ENCODE measurements at places on chromosomes 3 and 15.

GRCh38 chr3:106185949-106186348 lies 317.1 kb upstream of the CBLB start:
- no peak for DNase-seq

GRCh38 chr3:137766876-137767537 lies 2.9 kb downstream of the SOX14 start:
- DNase-seq, result no peak

DNA sequence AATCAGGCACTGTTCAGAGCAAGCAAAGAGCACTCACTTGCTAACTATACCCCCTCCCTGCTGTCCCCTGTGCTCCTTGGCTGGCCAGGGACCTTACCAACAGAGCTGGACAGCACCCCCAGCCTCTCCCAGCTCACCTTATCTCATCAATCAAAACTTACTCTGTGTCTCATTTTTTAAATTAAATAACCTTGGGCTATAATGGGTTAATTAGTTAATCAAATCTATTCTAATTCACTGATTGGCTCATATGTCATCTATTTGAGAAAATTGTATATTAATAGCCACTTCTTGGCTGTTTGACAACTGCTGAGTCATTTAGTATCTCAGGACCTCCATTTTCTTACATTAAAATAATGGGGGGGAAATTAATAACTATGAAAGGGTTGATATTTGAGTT lies 22.9 kb downstream of the IL5RA start:
- no peak for DNase-seq

DNA sequence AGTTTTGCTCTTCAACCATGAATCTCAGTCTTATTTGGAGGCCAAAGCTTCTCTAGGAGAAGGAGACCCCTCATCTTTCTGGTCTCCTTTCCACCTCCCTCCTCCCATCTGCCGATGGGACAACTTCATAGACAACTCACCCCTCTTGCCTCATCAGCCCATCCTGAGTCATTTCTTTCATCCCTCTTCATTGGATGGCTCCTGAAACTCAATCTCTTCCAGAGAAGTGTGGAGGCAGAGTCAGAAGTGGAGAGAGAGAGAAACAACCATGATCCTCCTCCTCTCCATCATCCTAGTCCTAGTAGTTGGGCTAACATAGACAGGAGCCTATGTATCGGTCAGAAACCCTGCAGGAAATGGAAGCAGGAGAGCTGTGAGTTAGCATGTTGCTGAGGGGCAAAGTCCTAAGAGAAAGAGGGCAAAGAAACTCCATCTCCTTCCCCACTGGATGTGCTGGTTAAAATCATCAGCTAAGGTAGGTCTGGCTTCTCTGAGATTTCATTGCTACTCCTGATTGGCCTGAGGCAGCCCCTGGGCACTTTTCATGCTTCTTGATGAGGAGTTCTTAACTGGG lies 21.3 kb upstream of the HCN4 start:
- DNase-seq, result no peak

DNA sequence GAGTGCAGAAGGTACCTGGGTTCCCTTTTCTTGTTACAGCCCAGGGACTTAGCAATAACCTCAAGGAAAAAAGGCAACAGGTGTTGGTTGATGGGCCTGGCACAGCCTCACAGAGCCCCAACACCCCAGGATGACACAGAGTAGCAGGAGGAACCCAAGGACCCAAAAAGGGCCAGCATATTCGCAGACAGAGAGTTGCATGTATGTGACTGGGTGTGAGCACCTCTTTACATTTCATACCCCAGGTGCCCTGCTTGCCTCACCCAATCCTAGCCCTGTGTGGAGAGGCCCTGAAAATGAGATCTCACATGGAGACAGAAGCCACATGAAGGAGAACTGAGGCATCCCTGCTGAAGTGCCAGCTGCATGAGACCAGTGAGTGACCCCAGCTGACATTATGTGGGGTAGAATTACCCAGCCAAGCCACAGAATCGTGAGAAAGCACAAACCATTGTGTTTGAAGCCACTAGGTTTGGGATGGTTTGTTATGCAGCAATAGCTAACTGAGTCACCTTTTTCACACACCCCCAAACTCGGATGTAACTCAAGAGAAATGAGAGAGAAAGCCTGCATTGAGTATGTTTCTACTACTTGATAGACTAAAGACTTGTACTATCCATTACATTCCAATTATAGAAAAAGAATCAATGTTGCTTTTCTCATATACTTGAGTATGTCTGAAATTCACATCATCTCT lies 26.2 kb upstream of the HHATL start:
- no peak for DNase-seq

DNA sequence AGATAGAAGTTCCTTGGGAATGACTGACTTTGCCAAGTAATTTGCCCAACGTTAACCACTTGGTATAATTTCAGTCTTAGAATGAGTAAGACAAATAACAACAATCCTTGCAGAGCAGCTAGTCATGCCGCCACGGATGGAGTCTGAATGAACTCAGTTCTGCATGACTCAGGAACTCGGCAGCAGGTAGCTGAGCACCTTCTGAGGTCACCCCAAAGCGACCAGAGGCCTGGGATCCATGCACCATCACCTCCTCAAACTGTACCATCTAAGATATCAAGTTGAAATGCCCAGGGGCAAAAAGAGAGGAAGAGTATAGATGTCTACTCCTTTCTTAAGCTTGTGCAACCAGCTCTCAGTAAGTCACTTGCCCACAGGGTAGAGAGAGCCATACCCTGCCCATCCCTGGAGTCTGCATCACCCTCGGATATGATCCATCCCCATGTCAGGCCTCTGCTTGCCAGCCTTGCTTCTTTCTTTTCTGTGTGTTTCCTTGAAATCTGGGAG lies 8.5 kb upstream of the CDCP1 start:
- DNase-seq, result no peak

DNA sequence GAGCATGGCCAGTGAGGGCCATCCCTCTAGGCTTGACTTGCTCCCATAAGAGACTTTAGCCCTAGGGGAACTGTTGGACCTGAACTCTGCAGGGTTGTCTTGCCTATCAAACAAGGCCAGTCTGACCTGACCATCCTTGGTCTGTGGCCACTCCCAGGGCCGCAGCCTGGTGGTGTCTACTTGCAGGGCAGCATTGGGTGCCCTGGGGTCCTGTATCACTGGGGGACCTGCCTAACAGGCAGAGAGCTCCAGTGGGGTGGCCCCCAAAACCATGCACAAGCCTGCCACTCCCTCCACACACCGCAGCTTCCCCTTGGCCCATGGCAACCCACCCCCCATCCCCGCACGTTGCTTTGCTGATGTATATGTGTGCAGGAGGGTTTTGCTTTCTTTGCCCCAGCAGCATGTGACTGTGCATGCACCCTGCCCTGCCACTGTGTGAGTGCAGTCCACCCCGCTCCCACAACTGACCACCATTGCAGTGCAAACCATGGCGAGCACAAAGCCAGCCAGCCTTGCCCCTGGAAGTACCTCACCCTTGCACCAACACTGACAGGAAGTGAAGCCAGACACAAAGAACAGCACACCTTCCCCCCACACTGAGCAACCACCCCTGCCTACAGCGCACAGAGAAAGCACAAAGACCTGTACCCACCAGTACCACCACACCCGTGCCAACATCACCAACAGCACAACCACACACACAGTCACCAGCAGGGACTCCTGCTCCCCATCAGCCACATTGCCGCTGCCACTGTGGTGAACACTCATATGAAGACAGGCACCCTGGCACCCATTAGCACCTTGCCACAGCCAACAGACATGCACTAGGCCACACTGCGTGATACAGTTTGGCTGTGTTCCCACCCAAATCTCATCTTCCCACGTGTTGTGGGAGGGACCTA lies 88.8 kb downstream of the SENP7 start:
- DNase-seq, result no peak

- DNase-seq, result no peak
Observed at GRCh38 chr15:69096196-69096595, 64.2 kb upstream of the GLCE start.

- no peak for DNase-seq
Observed at GRCh38 chr3:143736205-143736997, 111.9 kb downstream of the SLC9A9 start.

DNA sequence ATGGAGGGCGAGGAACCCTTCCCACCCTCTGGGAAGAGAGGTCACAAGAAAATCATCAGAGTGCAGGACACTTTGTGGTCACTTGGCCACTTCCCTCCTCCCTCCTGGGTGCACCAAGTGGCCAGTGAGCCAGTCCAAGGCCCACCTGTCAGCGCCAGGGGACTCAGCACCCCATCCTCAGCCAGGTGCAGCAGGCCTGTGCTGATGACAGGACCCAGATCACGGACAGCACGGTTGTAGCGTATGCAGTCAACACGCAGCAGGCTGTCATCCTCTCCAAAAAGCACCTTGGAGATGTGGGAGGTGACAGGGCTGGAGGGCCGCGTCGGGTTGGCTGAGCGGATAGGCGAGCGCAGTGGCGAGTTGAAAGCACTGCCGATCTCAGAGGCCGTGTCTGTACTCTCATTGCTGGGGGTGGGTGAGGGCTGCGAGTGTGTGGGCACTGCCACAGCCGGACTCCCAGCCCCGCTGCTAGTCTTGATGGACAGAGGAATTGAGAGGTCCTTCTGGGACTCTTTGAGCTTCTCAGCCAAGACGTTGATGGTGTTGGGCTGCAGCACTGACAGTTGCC lies 41.5 kb downstream of the SEMA3G start:
- no peak for DNase-seq

DNA sequence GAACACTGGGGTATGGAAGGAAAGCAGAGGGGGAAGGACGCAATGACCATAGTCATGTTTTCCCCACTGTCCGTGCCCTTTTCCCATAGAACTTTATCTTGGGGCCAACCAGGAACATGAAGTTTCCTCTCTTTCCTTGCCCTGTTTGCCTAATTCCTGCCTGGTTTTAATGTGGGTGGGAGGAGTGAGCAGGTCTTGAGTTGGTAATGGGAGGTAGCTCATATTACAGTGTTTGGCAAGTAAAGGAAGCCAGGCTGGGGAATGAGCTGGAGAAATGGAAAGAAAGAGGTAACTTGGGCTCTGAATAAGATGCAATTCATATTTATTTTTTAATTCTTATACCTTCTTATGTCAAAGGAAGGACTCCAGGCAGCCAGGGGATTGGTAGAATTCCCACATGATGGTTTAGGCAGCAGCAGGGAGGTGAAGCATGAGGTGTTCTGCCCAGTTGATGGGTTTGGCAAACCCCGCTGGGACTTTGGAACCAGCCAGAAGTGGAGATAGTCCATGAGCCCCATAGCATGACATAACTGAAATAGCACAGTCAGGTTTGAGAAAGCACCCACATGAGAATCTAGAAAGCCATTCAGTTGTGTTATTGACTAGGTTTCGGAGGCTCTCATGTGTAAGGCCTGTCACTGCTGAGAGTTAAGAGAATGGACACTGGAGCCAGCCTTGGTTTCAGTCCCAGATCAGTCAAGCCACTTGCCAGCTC lies 60.0 kb downstream of the CCK start:
- DNase-seq, result no peak

DNA sequence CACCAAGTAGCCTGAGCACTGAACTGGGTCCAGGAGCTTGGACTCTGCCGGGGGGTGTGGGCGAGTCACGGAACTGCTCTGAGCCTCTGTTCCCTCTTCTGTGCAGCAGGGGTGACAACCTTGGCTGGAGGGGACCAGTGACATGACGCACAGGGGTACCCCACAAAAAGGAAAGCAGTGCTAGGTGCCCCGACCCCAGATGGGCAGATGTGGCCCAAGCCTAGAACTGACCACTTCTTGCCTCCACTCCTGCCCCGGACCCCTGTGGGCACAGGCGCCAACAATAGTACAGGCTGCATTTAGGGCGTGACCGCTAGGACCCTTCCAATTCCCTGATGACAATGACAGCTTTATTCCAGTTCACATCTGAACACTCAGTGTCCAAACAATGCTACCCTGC lies 255.9 kb upstream of the LYSMD4 start:
- no peak for DNase-seq

DNA sequence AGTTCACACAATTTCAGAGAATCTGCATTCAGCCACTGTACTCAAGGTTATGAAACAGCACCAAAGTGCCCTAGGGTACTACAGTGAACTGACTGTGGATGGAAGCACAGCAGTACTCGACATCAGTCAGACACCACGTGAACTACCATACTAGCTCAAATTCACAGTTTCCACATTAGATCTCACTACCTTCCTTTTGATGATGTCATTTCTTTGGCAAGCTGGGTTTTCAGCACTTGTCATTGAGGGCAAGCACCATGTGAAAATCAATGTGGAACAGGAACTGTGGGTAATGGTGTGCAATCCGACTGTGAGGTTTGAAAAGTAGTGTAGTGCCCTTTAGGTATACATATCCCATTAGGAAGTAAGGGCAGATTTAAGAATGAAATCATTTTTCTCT lies 110.5 kb upstream of the BFSP2 start:
- DNase-seq, result no peak
